ENCODE measurements at places on chromosomes 1 and 21.

DNA sequence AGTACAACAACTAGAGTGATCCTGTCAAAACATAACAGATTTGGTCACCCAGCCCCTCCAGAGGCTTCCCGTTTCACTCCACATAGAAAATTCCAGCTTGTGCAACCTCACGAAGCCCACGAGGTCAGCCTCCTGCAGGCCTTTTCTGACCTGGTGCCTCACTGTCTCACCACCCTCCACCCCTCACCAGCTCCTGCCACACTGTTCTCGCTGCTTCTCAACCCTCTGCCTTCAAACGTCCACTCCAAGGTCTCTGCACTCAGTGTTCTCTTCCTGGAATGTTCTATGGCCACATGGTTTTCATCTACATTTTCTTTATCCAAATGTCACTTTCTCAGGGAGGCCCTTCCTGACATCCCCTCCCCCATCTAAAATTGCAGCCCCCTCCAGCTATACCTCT is 178.9 kb downstream of the DHRS3 start:
- DNase-seq: no peak

DNA sequence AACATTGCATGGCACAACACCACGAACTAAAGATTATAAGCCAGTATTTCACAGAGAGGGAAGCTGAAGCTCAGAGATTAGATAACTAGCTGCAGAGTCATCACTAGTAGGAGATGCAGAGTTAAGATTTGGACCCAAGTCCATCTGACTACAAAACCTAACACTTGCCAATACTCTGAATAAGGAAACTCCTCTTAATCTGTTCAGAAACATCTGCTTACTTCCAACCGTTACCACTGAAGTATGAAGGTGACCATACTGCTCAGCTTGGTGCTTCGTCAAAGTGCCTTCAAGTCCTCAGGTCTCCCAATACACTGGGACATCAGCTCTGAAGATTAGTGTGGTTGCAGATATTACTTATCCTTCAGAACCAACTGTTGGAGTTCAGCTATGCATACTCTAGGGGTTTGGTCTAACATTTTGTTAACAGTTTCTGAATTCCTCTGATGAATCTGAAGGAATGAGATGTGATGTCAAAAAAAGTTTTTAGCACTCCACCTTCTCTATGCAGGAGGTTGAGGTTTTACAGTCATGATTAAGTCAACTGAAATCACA is 179.6 kb downstream of the TPR start:
- DNase-seq: no peak

DNA sequence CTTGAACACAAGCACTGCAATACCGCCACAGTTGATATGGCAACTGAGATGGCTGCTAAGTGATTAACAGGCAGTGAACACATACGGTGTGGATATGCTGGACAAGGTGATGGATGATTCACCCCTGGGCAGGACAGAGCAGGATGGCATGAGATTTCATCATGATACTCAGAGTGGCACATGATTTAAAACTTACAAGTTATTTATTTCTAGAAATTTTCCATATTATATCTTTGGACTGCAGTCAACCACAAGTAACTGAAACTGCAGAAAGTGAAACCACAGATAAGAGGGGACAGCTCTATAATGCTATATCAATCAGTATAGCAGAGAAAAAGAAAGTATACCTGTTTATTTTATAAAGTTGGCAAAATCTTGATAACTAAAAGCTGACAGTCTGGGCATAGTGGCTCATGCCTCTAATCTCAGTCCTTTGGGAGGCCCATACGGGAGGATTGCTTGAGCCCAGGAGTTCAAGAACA is 47.9 kb downstream of the PHACTR4 start:
- no peak for DNase-seq

- DNase-seq: no peak
Observed at GRCh38 chr1:39839651-39840050, 43.7 kb downstream of the TRIT1 start.

DNA sequence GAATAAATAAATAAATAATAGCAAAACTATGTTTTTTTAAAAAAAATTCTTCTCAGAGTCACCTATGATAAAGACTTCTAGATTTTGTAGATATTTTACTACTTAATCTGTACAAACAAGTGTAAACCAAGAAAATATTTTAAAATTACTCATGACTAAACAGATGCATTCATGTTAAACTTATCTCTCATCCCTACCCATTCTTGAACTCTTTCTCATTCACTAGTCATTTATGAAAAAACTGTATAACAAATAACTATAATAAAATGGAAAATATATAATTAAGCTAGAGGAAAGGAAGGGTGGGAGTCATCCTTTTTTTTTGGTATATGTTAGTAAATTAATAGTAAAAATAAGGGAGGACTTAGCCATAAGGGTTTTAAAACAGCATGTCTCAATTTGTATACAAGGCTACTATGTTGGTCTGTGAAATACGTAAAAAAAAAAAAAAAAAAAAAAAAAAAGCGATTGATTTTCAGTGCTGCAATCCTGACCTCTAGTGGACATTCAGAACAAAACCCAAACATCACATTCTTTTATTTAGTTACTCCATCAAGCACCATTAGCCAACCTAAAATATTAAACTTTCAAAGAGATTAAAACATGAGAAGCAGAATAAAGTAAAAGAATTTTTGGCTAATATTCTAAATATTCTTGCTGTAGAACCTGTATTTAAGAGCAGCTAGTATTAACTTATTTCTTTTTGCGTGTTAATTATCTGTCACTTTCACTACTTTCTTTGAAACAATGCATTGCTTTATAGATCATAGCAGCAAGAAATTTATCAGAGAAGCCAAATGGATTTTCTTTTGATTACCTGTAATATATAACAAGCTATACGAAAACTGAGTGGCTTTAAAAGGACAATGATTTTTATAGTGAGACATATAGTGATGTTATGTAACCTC is 255.8 kb upstream of the CACYBP start:
- DNase-seq: peak; percentile 40
